ENCODE measurements at places on chromosomes 6 and 20.
A peak's percentile ranks its signal among the peaks of the same experiment; 100 is the strongest.

DNA sequence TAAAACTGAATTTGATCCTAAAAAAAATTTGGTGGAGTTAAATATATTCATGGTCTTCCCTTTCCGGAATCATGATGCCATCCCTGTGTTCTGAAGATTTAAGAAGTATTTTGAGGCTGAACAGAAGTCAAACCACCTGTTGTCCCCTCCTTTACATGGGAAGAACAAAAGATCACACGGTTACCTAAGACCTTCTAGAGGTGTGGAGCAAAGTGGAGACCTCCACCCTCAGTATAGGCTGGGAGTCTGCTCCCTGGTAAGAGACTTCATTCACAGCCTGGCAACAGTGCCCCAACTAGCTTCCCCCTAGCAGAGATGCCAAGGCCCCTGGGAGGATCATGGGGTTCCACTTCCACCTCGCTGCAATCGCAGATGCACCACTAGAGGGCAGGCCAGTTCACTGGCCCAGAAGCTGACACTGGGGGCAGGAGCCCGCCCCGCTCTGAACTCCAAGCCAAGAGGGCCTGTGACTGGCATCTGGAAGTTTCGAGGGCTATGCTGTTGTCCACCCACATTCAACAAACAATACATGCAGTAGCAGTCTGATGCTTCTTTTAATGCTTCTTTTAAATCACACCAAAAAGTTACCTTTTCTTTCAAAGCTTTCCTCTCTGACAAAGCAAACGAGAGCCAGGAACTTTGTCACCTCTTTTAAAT, 19.5 kb upstream of the UBE2J1 start:
- no peak overlapping the region for H3K27ac ChIP-seq
- H3K4me1 ChIP-seq: no peaks in the 10 kb centered on the region
- no peaks in the 10 kb centered on the region for H3K36me3 ChIP-seq
- DNase-seq: peak; percentile 29
- H3K27me3 ChIP-seq: no peaks in the 10 kb centered on the region

GRCh38 chr6:119290306-119290705, 59.3 kb downstream of the MAN1A1 start:
- H3K27ac ChIP-seq: no peak overlapping the region
- H3K4me1 ChIP-seq: no peaks in the 10 kb centered on the region
- no peaks in the 10 kb centered on the region for H3K36me3 ChIP-seq
- H3K27me3 ChIP-seq: no peaks in the 10 kb centered on the region
- no peak overlapping the region for H3K4me3 ChIP-seq

- H3K27ac ChIP-seq: no peak overlapping the region
- no peak overlapping the region for H3K4me3 ChIP-seq
Measured at GRCh38 chr6:133788556-133788955, 100.4 kb upstream of the TCF21 start.

- no peak overlapping the region for H3K27ac ChIP-seq
- H3K4me3 ChIP-seq: no peak overlapping the region
- H3K4me1 ChIP-seq: no peaks in the 10 kb centered on the region
- H3K27me3 ChIP-seq: no peaks in the 10 kb centered on the region
- no peaks in the 10 kb centered on the region for H3K36me3 ChIP-seq
Measured at GRCh38 chr6:51585264-51585663, 502.1 kb downstream of the PKHD1 start.

- H3K4me3 ChIP-seq: no peak overlapping the region
- no peaks in the 10 kb centered on the region for H3K36me3 ChIP-seq
- peaks cover 3% of the 10 kb centered on the region for H3K4me1 ChIP-seq
- DNase-seq: no peak
- H3K27me3 ChIP-seq: no peaks in the 10 kb centered on the region
Measured at GRCh38 chr6:47079638-47080037, 37.5 kb upstream of the ADGRF1 start.

DNA sequence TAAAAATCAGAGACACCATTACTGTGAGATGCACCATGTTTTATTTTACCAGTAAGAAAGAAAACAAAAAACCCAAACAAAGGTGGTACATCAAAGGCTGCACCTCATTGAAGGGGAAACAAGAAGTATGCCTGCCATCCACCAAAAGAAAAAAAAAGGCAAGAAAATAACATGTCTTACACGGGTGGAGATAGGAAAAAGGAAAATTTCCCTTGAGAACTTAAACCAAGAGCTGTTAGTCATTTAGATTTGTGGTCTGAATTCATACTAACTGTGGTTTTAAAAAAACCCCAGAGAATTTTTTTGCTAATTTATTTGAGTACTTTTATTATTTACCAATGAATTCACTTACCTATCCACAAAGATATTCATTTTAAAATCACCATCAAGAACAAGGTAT, 144.0 kb downstream of the LRRC1 start:
- no peak overlapping the region for H3K4me3 ChIP-seq
- H3K36me3 ChIP-seq: no peaks in the 10 kb centered on the region
- H3K27me3 ChIP-seq: no peaks in the 10 kb centered on the region
- no peak for DNase-seq
- no peaks in the 10 kb centered on the region for H3K4me1 ChIP-seq

GRCh38 chr6:170329321-170329720, 22.8 kb downstream of the FAM120B start:
- peaks cover 11% of the 10 kb centered on the region for H3K36me3 ChIP-seq
- no peak for DNase-seq
- H3K4me3 ChIP-seq: no peak overlapping the region

DNA sequence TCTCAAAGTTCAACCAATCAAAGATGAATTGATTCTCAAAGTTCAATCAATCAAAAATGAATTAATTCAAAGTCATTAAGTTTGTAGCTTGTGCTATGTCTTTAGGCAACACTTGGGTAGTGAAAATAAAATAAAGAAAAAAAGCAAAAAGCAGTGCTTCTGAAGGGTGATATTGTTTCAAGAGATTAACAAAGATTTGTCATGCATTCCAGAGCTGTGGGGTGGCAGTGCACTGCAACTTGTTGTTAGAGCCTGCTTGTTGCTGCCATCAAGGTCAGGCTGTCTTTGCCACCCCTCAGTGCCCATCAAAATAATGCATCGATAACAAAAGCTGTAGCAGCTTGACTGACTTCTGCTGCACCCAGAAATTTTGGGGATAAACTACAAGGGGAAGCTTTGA, 128.6 kb downstream of the RNF144B start:
- H3K4me3 ChIP-seq: no peak overlapping the region
- no peaks in the 10 kb centered on the region for H3K27me3 ChIP-seq
- no peaks in the 10 kb centered on the region for H3K4me1 ChIP-seq
- DNase-seq: no peak

DNA sequence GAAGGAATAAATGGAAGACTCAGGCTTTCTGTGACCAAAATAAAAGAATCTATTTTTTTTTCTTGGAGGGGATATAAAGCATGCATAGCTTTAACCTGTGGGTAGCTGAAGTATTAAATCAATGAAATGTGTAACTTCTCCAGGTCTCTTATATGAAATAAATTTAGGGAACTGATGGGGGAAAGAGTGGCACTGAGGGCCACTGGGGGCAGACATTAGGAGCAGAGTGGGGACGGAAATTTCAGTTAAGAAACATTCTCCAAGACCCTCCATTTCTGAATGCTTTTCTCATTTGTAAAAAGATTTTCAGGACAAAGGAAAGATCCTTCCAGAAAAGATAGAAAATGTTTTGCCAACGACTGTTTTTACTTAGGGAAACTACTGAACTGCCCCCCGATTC, 131.0 kb downstream of the GPX5 start:
- H3K4me1 ChIP-seq: no peaks in the 10 kb centered on the region
- H3K36me3 ChIP-seq: no peaks in the 10 kb centered on the region
- peak overlapping the region; percentile 65 for H3K4me3 ChIP-seq
- DNase-seq: no peak
- H3K27me3 ChIP-seq: peaks cover 36% of the 10 kb centered on the region
- H3K27ac ChIP-seq: no peak overlapping the region

DNA sequence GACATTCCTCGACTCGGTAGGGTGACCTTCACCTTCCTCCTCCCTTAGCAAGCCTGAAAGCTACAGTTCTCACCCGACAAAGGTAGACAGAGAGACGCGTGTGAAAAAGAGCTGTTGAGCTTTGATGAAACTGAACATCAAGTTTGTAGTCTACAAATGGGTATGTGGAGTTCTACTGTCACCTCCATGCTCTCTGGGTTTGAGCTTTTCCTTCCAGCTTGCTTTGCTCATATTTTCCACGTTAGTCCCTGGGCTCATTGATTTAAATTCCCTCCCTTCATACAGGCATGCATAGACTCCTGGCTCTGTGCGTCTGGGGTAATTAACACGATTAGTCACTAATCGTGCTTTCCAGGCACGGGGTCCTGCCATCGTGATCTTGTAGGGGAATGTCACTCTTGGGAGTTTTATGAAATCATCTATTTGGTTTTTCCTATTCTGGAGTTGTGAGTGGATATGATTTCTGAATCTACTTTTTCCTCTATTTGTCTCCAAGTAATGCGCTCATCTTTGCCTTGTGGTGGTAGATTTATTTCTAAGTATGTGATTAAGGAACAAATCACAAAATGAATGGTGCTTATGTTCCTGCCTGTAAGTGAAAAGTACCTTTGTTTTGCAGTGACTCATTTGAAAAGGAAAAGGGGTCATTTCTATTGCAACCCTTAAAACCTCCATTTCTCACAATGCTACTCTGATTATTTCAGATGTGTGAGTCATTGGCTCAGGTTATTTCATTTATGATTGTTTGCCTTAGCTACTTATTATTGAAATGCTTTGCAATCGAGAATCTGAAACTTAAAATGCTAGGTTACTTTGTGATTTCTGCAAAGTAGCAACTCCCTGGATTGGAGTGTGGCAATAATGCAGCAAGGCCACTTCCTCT, 154.6 kb downstream of the ZDHHC14 start:
- no peak for DNase-seq
- no peak overlapping the region for H3K4me3 ChIP-seq
- no peaks in the 10 kb centered on the region for H3K27me3 ChIP-seq
- no peaks in the 10 kb centered on the region for H3K36me3 ChIP-seq
- H3K27ac ChIP-seq: peak overlapping the region; percentile 77
- peaks cover 5% of the 10 kb centered on the region for H3K4me1 ChIP-seq

DNA sequence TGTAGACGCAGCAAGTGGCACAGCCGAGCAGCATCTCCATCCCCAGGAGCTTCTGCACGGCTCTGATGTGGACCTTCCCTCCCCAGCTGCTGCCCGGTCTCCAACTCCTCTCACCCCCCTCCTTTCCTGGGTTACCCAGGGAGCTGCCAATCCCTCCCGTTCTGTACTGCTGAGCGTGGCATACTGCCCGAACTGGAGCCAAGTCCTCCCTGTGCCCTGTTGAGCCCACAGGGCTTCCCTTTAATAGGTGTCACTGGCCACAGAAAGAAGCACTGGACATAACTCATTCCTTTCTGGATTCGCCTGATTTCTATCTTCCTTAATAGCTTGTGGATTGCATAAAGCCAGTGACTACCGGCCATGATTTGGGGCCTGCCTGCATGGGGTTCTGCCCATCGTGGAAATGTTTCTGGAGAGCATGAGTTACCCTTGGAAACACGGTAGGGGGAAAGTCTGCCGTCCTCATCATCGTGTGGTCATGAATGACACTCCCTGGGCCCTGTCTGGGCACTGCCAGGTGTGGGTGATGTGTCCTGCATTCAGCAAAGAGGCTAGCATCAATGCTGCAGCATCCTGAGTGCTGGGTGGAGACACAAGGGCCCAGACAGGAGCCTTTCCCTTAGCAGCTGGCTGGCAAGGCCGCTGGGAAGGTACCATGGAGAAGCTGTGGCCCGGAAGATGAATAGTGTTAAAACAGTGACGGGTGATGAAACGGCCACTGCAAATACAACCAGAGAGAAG, 189.7 kb downstream of the SYNDIG1 start:
- no peak overlapping the region for H3K4me3 ChIP-seq
- H3K27ac ChIP-seq: no peak overlapping the region
- H3K36me3 ChIP-seq: no peaks in the 10 kb centered on the region
- H3K27me3 ChIP-seq: peaks cover 9% of the 10 kb centered on the region

- H3K4me3 ChIP-seq: no peak overlapping the region
- H3K36me3 ChIP-seq: no peaks in the 10 kb centered on the region
- no peak for DNase-seq
- H3K27ac ChIP-seq: no peak overlapping the region
- H3K27me3 ChIP-seq: no peaks in the 10 kb centered on the region
- no peaks in the 10 kb centered on the region for H3K4me1 ChIP-seq
Measured at GRCh38 chr20:49519777-49520359, 37.4 kb upstream of the KCNB1 start.

- no peaks in the 10 kb centered on the region for H3K27me3 ChIP-seq
- no peak overlapping the region for H3K4me3 ChIP-seq
- no peak overlapping the region for H3K27ac ChIP-seq
- H3K4me1 ChIP-seq: no peaks in the 10 kb centered on the region
- H3K36me3 ChIP-seq: no peaks in the 10 kb centered on the region
- DNase-seq: no peak
Measured at GRCh38 chr6:146719387-146719786, 120.6 kb downstream of the ADGB start.

DNA sequence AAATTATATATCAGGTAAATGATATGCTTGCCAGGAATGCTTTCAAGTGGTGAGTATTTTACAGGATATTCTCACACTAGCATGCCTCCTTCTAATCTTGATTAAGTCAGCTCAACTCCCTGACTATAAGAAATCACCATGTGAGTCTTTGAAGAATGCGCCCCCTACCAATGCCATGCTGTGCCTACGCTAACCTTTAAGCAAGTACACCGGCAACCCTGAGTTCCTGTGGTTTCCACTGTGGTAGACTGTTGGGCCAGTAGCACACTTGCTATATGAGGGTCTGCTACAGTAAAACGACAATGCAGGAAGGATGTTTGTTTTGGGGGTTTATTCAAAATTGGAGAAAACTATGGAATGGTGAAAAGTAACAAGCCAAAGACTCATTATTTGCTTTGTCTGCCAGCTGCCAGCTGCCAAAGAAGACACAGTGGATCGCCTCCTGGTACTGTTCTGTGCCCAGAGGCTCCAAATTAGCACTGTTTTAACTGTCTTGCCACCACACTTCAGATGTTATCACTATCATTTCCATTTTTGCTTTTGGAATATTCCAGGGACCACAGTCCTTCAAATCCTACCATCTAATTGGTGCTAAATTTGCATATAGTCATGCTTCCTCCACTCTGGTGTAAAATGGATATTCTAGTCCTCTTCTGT, 333.5 kb downstream of the RNGTT start:
- H3K27ac ChIP-seq: no peak overlapping the region
- H3K36me3 ChIP-seq: no peaks in the 10 kb centered on the region
- no peak overlapping the region for H3K4me3 ChIP-seq
- H3K27me3 ChIP-seq: no peaks in the 10 kb centered on the region
- no peaks in the 10 kb centered on the region for H3K4me1 ChIP-seq
- DNase-seq: no peak

DNA sequence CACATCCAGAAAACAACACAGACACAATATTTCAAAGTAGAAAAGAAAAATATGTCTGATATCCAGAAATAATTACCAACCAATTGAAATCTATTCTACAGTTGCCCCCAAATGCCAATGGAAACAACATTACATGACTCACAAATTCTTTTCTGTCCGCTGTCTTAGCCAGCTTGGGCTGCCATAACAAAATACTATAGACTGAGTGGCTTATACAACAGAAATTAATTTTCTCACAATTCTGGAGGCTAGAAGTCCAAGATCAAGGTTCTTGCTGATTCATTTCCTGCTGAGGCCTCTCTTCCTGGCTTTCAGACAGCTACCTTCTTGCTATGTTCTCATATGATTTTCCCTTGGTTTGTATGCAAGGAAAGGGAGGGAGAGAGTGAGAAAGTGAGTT, 698.1 kb downstream of the DHX35 start:
- no peaks in the 10 kb centered on the region for H3K36me3 ChIP-seq
- no peaks in the 10 kb centered on the region for H3K4me1 ChIP-seq
- no peaks in the 10 kb centered on the region for H3K27me3 ChIP-seq
- no peak for DNase-seq
- no peak overlapping the region for H3K4me3 ChIP-seq

- no peak for DNase-seq
- H3K27me3 ChIP-seq: no peaks in the 10 kb centered on the region
- no peak overlapping the region for H3K4me3 ChIP-seq
- H3K36me3 ChIP-seq: no peaks in the 10 kb centered on the region
- no peak overlapping the region for H3K27ac ChIP-seq
- H3K4me1 ChIP-seq: no peaks in the 10 kb centered on the region
Measured at GRCh38 chr6:27280064-27280539, 32.0 kb downstream of the POM121L2 start.

All from breast epithelium (tissue), 4 donors.